ENCODE measurements at places on chromosomes 5 and 9.

- DNase-seq: no peak
Measured at GRCh38 chr5:66515209-66515608, 81.0 kb upstream of the MAST4 start.

GRCh38 chr5:140131967-140132409 is 6.3 kb downstream of the IGIP start:
- no peak for DNase-seq

DNA sequence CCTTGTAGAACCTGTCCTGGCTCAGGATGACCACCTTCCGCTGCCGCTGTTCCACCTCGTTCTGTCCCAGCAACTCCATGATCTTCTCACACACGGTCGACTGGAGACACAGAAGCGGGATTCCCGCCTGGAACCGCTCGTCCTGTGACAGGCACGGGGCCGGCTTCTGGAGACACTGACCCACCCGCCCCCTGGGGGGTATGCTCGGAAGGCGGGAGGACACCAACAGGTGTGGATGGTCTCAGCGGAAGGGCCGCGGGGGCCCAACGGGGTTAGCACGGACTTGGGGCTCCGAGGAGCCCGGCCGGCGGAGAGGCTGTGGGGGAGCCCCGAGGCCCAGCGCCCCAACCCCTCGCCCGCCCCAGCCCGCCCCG is 530 bp downstream of the UCK1 start:
- DNase-seq: no peak

GRCh38 chr5:159120446-159120845 is 20.7 kb upstream of the EBF1 start:
- DNase-seq: no peak

- no peak for DNase-seq
Measured at GRCh38 chr9:135329571-135330306, 149.8 kb upstream of the PPP1R26 start.

DNA sequence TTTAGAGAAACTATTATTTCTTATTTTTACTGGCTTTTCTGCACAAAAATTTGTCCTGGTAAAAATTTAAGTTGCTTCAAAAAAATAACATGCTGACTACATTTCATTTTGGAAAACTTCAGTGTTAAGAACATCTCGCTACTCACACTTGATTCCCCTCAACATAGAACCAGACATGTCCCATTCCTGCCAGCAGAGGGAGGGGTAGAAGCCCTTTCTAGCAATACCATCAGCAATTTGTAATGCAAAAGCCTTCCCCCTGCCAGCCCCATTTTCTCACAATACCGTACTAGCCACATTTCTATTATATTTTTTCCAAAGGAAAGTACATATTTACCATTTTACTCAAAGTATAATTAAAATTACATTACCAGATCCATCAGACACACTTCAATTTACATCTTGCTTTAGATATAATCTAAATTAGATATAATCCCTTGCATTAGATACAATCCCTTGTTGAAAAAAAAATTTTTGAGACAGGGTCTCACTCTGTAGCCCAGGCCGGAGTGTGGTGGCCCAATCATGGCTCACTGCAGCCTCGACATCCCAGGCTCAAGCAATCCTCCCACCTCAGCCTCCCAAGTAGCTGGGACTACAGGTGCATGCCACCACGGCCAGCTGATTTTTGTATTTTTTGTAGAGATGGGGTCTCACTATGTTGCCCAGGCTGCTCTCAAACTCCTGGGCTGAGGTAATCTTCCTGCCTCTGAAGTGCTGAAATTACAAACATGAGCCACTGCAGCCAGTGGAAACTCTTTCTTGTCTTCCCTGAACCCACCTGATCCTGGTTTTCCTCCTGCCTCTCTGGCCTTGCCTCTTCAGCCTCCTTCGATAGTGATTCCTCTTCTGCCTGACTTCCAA is 39.6 kb upstream of the IDNK start:
- peak; percentile 6 for DNase-seq

DNA sequence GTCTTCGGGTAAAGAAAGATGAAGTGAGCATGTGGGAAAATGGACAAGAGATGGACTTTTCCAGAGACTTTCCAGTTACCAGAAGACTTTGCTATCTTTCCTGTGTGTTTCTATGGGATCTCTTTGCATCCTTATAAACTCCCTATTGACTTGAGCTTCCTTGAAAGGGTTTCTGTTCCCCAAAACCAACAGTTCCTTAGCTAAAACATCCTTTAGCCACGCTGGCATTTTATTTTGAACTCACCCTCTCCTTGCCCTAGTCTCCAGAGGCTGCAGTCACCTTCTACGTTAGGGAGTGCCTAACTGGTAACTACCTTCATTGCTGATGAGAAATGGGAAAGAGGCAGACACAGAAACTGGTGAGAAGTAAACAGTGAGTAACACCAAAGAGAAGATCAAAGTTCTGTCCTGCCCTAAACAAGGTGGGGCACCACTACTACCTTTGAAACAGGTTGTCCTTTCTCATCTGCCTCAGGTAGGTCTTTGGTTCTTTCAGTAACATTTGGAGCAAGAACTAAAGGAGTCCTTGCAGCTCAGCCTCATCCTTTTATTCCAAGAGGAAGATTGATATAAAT is 402.9 kb downstream of the ENC1 start:
- no peak for DNase-seq

GRCh38 chr5:142619815-142620214 is 66.1 kb downstream of the FGF1 start:
- DNase-seq: no peak

GRCh38 chr9:81183761-81184160 is 505.6 kb downstream of the TLE1 start:
- DNase-seq: no peak

DNA sequence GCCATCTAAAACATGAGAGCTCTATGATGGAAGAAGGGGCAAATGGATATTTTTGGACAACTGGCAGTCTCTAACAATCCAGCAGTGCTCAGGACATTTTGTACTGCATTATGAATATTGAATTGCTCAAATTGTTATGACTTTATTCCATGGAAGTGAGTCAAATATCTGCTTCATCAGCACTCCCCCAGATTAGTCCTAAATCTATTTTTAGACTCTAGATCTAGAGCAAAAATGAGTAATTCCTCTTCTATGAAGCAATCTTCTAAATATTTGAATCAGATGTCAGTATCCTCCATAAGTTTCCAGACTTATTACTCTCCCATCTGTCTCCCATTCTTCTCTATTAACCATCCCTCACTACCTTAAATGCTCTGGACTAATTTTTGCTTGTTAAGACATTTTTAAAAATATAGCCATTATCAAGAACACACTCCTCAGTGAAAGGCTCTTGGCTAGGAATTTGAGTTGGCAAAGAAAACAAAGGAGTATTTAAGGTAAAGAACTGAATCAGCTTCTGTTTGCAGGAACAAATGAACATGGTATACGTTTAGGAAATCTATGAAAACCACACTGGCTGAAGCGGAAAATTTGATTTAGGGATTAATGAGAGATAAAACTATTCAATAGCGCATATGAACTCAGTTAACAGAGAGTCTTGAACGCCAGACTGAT is 300.9 kb downstream of the MCTP1 start:
- no peak for DNase-seq

DNA sequence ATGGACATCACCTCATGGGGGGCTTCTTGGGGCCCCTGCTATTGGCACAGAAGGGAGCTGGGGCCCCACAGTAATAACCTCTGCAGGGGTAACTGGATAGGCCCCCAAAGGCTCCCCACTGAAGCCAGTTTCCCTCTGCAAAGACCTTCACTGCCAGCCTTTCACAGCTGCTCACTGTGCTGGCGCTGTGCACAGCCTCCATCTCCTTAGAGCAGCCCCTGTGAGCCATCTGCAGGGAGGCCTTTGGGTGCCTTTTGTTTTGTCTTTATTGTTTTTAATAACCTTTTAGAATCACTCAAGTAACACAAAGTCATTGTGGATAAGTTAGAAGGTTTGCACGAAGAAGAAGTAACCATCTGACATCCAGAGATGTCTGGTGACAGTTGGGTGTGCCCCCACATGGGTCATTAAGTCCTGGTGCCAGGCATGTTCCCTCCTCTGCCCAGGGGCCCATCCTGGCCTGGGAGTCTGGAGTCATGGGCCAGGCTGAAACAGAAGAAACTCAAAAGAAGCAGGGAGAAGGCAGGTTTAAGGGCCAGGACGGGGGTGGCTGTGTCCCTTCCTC is 42.7 kb downstream of the NCS1 start:
- DNase-seq: no peak

DNA sequence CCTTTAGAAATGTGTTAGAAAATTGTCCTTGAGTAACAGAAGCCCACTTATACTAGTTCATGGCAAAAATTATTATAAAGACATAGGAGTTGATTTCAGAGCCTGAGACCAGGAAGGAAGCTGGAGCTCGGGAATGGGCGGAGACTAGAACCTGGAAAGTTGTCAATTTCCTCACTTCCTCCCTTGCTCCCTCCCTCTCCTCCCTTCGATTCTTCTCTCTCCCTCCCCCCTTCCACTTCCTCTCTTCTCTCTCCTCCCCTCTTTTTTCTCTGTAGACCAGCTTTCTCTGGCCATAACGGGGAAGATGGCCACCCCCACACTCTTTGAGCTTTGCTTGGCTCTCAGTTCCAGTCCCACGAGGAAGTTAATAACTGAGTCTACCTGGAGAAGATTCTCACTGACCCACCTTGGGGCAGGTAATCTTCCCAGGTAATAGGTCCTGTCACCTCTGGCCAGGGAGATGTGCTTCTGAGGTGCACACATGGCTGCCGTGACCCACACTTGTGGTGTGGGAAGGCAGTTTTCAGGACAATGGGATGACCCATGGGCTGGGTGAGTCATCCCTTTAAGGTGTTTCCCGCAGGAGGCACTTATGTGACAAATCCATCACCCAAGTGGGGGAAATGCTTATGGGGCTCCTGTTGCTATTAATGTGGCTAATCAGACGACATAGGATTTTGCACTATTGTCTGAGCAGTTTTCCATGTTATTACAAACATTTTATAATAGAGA is 78.7 kb downstream of the HSPA4 start:
- DNase-seq: no peak

- DNase-seq: no peak
Measured at GRCh38 chr5:14028938-14029584, 84.6 kb upstream of the DNAH5 start.

- DNase-seq: no peak
Measured at GRCh38 chr5:142495531-142495930, 170.7 kb upstream of the SPRY4 start.

DNA sequence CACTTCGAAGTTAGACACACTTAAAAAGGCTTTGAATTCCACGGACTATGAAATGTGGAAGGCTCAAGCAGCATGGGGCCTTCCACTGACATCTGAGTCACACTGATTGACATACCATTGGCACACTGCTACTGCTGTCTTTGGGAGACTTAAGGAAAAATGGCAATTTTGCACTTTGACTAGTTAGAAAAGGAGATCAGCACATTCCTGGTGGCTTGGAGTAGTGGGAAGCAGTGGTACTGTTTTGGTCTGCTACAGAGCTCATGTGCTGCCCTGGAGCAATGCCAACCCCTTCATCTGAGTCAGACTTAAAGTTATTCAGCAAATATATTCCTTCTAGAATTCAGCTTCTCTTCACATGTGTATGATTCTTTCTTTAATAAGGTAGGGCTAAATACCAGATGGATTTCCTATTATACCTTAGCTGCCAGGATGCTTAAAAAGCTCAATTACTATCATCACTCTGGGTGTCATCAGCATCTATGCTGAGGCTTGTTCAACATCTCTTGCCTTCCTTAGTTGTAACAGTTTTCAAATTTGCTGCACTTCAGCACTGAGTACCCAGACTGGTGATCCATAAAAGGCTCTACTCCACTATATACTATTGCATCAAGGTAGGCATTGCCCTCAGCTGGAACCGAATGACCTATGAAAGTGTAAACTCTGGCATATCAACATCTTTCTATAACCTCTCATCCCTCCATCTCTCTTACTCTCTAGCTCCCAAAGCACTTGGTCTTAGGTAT is 42.3 kb upstream of the MOCS2 start:
- DNase-seq: no peak

GRCh38 chr5:69091771-69092170 is 2.0 kb upstream of the SLC30A5 start:
- no peak for DNase-seq

DNA sequence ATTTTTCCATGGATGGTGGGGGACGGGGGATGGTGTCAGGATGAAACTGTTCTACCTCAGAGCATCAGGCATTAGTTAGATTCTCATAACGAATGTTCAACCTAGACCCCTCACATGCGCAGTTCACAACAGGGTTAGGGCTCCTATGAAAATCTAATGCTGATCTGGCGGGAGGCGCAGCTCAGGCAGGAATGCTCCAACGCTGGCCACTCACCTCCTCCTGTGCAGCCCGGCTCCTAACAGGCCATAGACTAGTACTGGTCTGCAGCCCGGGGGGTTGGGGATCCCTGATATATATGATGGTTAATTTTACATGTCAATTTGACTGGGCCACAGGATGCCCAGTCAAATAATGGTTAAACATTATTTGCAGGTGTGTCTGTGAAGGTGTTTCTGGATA is 199.0 kb upstream of the NR4A3 start:
- no peak for DNase-seq

GRCh38 chr5:157597277-157597676 is 21.7 kb upstream of the ADAM19 start:
- DNase-seq: no peak

GRCh38 chr9:120561709-120562108 is 18.3 kb downstream of the CDK5RAP2 start:
- no peak for DNase-seq

GRCh38 chr5:116320486-116320885 is 235.7 kb downstream of the COMMD10 start:
- no peak for DNase-seq

DNA sequence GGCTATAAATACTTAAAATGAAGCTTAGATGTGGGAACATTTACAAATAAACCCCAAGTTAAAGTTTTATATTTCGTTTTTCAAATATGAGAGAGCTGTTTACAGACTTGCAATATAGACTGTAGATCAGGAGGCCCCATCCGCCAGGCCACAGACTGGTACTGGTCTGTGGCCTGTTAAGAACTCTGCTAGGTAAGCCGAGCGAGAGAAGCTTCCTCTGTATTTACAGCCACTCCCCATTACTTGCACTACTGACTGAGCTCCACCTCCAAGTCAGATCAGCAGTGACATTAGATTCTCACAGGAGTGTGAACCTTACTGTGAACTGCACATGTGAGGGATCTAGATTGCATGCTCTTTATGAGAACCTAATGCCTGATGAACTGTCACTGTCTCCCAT is 561.4 kb upstream of the FAM174A start:
- DNase-seq: no peak

DNA sequence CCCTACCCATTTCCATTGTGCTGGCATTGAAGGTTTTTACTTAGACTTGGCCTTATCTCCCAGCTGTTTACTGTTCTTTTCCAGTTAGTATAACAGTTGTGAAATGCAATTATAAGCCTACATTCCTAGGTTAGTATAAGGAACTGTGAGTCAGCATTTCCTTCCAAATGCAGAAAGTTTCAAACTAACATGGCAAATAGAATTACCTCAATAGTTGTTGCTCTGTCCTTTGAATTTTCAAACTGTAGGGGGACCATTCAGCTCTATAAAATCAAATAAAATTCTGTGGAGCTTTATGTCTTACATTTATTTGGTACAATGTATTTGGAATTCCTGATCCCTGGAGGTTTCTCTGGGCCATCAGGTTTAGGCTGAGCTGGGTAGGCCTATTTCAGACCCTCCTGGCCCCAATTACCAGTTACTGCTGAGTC is 47.2 kb downstream of the ARHGEF28 start:
- DNase-seq: no peak
